ENCODE measurements at places on chromosomes 5 and 9.

DNA sequence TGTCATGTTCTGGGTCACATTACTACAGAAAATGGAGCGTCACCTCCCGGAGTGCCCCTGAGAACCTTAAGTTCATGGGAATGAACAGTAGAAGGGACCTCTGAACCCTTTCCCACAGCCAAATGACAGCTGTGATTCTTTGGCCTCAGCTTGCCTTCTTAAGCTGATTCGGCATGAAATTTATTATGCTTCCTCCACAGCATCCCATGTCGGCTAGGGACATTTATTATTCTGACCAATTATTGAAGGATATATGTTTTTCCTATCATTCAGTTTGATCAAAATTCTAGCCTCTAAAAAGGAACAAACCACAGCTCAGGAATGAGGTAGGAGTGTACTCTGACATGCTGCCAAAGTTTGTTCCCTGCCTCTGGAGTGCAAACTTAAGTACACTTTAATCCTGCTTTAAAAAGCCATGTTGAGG lies 440.6 kb downstream of the CETN3 start:
- no peak for DNase-seq

GRCh38 chr9:129996161-129996830 lies 46.7 kb downstream of the FNBP1 start:
- no peak for DNase-seq

- DNase-seq: no peak
These were observed 25.5 kb downstream of the GOLM1 start for GRCh38 chr9:86073839-86074238.

GRCh38 chr5:150571836-150572235 lies 63.9 kb downstream of the NDST1 start:
- no peak for DNase-seq

DNA sequence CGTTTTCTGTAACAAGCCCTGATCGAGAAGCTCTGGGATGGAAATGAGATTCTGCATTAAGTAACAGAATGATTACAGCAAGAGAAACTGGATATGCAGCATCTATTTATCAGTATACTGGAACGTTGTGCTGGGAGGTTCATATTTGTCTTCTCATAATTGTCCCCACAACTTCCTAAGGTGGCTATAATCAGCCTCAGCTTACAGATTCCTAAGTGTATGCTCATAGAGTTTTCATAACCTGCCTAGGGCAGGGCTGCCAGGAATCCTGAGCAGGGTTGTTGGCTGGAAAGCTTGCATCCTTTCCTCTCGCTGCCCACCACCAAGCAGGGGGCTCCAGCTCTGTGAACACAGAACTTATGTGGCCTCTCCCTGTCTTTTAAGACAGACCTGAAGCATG lies 70.2 kb downstream of the FNBP1 start:
- no peak for DNase-seq

DNA sequence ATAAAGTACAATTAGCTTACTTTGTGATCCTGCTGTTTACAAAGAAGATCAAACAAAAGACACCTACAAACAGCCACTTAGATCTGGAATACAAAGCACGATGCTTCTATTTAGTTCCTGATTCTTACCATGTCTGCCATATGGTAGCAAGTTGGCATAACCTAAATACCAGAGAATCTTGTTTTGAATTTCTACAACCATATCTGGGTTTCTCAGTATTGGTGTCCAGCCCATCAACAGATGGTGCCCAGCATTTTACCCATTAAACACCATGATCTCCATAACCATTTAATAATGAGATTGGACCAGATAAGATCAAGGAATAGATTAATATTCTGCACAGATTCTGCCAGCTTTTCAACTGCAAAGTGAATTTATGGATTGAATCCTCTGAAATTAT lies 29.8 kb downstream of the SLC24A2 start:
- no peak for DNase-seq

GRCh38 chr5:143135832-143136551 lies 267.5 kb downstream of the NR3C1 start:
- no peak for DNase-seq

DNA sequence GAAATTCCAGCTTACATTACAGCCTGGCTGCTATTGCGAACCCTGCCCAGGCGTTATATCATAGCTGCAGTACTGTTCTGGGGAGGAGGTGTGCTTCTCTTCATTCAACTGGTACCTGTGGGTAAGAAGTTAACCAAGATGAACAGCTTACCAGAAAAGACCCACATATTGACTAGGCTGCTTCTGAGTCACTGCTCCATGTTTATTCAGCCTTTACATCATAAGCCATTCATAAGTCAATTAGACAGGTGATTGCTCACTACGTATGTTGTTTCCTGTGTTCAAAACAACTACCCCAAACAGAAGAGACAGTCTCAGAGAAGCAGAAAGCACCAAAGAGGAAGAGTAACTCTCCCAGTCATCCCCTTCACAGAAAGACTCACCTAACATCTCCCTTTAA lies 34.7 kb upstream of the SLC22A5 start:
- peak; percentile 20 for DNase-seq

GRCh38 chr9:76691517-76692313 lies 72.5 kb upstream of the PCA3 start:
- no peak for DNase-seq

DNA sequence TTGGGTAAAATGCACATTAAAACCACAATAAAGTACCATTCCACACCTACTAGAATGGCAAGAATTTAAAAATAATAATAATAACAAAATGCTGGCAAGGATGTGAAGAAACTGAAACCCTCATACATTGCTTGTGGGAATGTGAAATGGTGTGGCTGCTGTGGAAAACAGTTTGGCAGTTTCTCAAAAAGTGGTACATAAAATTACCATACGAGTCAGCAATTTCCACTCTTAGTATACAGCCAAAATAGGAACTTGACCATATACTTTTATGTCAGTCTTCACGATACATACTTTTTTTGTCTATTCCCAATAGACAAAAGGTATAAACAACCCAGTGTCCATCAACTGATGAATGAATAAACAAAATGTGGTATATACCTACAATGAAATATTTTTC lies 15.6 kb downstream of the FKBP15 start:
- no peak for DNase-seq

DNA sequence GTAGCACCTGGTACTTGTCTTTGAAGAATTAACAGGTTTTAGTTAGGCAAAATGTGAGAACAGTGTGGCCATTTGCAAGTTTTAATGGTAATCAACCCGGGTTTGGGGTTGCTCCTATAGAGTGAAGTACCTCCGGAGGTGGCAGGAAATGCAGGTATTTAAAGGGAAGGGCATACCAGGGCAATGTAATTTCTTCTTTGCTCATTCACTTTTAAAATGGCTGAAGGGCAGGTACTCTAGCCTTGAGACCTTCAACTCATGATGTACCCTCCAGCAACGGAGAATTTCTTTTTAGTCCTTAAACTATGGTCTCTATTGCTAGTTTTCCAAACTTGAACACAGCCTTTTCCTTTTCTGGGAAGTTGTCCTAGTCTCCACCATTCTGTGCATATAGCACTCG lies 1.3 kb upstream of the HSPA4 start:
- no peak for DNase-seq

DNA sequence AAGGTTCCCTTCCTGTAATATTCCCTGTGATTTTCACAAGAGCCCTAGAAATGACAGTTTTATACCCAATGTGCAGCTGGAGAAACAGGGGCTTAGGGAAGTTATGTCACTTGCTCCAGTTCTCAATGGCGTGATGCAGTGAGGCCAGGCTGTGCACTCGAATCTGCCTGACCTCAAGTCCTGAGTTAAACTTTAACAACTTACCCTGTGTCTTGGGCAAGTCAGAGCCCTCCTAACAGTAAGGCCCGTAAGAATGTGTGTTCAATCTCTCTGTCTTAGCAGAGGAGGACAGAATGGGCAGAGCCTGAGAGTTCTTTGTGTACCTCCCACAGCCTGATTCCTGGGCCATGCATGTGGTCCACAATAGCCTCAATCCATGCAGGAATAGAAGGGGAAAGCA lies 181.1 kb downstream of the TRIM32 start:
- peak; percentile 80 for DNase-seq

- no peak for DNase-seq
These were observed 11.4 kb upstream of the IL3 start for GRCh38 chr5:132049093-132049492.
